ENCODE measurements at places on chromosomes 7 and 10.

DNA sequence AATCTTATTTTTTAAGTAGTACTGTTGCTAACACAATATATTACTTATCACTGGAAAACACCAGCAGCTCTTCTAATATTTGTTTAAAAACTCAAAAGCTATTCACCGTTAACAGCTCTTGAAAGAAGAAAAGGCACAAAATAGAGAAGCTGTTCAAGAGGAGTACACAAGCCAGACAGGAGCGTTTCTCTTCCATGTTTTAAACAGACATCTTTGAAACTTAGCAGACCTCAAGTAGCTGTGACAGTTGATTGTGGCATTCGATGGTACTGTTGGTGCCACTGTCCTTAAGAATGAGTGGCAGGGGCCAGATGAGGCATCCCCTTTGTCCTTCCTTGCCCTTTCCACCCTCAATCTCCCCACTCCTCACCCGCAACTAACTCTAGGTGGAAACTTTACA, 81.6 kb upstream of the PRR15 start:
- DNase-seq = no peak

- DNase-seq = peak; percentile 9
Measured at GRCh38 chr10:122462533-122463465, 1.4 kb downstream of the HTRA1 start.

GRCh38 chr10:101489355-101489754, 98.7 kb downstream of the POLL start:
- DNase-seq = no peak

GRCh38 chr7:15620491-15621185, 58.8 kb upstream of the AGMO start:
- no peak for DNase-seq

DNA sequence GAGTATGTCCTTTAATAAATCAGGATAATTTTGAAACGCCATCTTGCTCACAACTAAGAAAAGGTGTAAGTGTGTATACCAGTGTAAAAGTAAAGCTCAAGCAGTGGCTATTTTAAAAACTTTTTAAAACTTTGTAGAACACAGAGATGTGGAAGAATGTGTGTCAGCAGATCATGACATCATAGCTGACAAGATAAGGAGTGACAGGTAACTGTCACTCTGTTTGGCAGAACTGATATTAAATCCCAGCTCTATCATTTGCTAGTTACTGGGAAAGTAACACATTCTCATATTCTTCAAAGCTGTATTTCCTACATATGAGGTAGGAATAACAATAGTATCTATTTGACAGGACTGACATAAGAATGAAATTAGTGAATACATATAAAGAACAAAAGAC, 63.9 kb upstream of the RNF148 start:
- no peak for DNase-seq

DNA sequence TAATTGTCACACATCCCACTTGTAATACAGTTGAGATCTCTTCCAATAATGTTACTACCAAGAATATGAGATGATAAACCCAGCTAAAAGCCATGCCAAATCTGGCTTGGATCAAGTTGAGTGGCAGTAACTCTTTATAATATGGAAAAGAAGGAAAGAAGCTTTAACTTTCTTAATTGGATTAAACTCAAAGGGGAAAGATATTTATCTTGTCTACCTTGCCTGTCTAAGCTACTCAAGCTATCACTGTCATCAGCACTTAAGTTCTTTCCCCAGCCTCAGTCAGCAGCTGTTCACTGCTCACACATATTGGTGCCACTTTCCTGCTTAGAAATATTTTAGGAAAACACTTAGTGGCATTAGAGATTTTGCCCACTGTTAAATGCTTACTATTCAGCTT, 350.7 kb downstream of the IPMK start:
- DNase-seq = no peak

GRCh38 chr7:15397922-15398760, 163.7 kb downstream of the AGMO start:
- no peak for DNase-seq

- DNase-seq = no peak
Measured at GRCh38 chr7:1752111-1752510, 82.0 kb downstream of the ELFN1 start.

DNA sequence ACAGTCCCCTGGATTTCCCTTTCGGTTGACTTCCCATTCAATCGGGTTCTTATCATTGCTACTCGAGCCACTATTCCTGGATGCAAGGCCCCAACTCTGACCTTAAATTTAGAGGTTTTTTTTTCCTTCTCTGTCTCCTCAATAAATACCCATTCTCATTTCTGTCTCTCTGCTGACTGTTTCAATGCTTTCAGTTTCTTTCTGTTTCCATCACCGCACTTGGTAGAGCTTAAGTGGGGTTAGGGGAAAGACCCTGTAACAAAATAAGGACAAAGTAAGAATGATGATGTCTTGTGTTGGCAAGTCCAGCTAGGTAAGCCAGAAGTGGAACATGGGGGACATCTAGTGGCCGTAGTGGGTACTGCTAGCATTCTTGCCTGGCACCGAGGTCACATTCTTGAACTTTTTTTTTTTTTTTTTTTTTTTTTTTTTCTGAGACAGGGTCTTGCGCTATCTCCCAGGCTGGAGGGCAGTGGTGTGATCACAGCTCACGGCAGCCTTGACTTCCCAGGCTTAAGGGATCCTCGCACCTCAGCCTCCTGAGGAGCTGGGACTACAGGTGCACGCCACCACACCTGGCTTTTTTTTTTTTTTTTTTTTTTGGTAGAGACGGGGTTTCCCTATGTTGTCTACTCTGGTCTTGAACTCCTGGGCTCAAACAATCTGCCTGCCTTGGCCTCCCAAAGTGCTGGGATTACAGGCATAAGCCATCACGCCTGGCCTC, 40.3 kb downstream of the ZC3HC1 start:
- peak; percentile 90 for DNase-seq

GRCh38 chr7:90564455-90564854, 31.7 kb upstream of the CDK14 start:
- no peak for DNase-seq

- DNase-seq = no peak
Measured at GRCh38 chr10:6726924-6727323, 146.8 kb upstream of the PRKCQ start.

DNA sequence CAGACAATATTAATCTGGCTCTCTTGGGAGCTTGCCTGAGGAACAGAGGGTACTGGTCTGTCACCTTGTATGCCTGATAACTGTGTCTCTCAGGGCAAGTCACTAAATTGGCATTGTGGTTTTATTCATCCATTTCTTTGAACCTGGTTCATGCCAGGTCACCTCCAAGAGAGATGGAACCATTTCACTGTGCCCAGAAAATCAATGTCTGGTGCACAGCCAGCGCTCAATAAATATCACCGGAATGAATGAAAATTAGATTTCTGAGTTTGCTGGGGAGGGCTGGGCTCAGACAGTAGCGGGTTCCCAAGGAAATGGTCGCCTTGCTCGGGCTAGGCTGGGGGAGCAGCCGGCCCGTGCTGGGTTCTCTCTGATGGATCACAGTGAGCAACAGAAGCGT, 64.1 kb upstream of the BAIAP2L1 start:
- DNase-seq = no peak

- no peak for DNase-seq
Measured at GRCh38 chr7:157520249-157520648, 183.4 kb downstream of the DNAJB6 start.

DNA sequence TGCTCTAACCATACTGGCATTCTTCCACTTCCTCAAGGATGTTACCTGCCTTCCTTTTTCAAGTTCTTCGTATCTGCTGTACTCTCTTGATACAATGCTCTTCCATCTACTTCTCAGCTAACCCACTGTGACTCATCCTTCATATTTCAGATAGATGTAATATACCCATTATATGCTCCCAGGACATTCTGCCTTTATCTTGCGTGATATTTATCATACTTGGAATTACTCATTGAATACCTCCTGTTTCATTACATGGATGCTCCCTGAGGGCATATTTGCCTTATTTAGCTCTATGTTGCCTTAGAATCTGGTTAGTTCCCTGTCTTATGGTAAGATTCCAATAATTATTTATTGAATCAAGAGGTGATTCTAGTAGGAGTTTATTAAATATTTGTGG, 706.4 kb downstream of the SORCS3 start:
- DNase-seq = no peak

- no peak for DNase-seq
Measured at GRCh38 chr7:75981453-75982305, 12.7 kb downstream of the TMEM120A start.

DNA sequence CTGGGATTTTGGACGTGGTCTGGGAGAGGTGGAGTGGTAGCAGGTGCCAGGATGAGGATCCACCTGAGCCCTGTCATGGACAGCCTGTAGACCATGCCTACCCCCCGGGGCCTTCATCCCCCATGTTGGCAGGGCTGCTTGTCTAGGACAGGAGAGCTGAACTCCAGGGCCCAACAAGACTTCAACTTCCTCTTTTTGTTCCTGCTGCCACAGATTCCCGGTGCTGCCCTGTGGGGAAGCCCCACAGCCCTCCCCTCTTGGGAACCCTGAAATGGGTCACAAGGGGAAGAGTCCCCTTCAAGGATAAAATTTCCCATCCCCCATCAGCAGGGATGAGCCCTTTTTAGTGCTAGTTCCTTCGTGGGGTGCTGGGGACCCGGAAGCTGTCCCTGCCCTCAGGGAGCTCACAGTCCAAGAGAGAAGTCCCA, 1.3 kb upstream of the CUEDC2 start:
- DNase-seq = no peak

- DNase-seq = no peak
Measured at GRCh38 chr10:35448687-35449662, 112.7 kb downstream of the CCNY start.

- DNase-seq = no peak
Measured at GRCh38 chr10:15789793-15790525, 70.2 kb upstream of the ITGA8 start.

All from activated naive CD4-positive, alpha-beta T cell treated with Interleukin-2 at 50 U/mL for 16 hours (primary cell).